Osteoblast (primary cell): ENCODE measurements at places on chromosomes 1 and 21. TPM values are rescaled to one million over a fixed set of nuclear protein-coding genes. Genes with fewer than 3 reads are reported as not detected.

Gene CDA
- total RNA-seq: 0.59 and 1.1 TPM in 2 replicates

Gene RIPK4
- total RNA-seq: 0.29 and 2.2 TPM in 2 replicates

Gene LCE1F
- total RNA-seq: not detected in 2 replicates

Gene VANGL2
- total RNA-seq: under 0.01 TPM in 1 of 2 replicates, not detected in the other

Gene PCNX2
- 56.8 and 68.4 TPM in 2 replicates for total RNA-seq

Gene C1orf115
- total RNA-seq: 0.29 and 0.36 TPM in 2 replicates

Gene ZMYND12
- total RNA-seq: 0.88 and 3.3 TPM in 2 replicates

Gene CRYZL1
- 24.5 and 28.6 TPM in 2 replicates for total RNA-seq

Gene RUNX3
- total RNA-seq: 1.8 and 3.6 TPM in 2 replicates

Gene ABCG1
- total RNA-seq: under 0.01 and 0.72 TPM in 2 replicates

Gene ATF3
- total RNA-seq: 3.2 and 3.6 TPM in 2 replicates
